ENCODE measurements at places on chromosomes 5 and 9.

DNA sequence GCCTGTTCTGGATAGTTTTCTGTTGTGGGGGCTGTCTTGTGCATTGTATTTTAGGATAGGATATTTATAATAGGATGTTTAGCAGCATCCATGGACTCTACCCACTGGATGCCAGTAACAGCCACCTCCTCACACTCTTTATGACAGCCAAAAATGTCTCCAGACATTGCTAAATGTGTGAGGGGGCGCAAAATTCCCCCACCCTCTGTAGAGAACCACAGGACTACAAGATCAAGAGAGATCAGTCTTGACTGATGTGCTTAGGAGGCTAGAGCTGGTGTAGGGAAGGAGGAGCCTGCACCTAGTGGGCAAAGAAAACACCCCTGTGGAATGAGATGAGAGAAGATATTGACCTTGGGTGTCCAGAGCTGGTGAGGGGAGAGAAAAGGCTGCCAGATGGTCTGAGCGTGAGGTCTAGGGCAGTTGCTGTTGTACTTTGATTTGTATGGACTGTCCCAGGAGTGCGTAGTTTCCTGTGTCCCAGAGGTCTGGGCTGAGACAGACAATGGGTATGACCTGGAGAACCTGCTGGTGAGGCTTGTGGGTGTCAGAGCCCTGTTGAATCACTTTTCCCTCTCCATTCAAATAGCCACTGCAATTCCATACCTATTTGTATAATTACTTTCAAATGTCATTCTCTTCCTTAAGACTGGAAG lies 16.3 kb downstream of the DAPK1 start:
- no peak for DNase-seq

GRCh38 chr5:124790895-124791732 lies 44.7 kb upstream of the ZNF608 start:
- DNase-seq = no peak

DNA sequence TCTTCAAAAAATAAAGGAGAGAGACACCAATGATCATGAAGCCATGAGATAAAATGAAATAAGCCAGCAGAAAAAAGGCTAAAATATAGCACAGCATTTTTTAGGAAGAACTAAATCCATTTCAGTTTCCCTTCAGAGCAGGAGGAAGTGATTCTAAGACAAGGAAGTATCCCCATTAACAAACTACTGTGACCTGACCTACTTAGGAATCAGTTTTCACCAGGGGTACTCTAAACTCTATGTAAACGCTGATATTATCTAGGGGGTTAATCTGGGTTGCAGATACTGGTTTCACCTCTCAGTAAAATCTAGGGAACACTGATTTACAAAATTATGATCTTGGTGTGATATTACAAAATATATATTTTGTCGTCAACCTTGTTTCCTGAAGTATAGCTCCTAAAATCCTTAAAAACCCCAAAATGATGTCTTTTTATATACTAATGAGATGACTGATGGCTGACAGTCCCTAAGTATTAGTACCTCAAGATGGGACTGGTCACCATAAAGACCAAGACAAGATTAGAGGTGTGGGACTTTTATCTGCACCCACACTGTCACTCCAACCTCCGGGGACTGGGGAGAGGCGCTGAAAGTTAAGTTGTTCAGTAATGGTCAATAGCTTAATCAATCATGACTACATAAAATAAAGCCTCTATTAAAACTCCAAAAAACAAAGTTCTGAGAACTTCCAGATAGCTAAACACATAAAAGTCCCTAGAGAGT lies 2.9 kb upstream of the FNBP1 start:
- DNase-seq = no peak

DNA sequence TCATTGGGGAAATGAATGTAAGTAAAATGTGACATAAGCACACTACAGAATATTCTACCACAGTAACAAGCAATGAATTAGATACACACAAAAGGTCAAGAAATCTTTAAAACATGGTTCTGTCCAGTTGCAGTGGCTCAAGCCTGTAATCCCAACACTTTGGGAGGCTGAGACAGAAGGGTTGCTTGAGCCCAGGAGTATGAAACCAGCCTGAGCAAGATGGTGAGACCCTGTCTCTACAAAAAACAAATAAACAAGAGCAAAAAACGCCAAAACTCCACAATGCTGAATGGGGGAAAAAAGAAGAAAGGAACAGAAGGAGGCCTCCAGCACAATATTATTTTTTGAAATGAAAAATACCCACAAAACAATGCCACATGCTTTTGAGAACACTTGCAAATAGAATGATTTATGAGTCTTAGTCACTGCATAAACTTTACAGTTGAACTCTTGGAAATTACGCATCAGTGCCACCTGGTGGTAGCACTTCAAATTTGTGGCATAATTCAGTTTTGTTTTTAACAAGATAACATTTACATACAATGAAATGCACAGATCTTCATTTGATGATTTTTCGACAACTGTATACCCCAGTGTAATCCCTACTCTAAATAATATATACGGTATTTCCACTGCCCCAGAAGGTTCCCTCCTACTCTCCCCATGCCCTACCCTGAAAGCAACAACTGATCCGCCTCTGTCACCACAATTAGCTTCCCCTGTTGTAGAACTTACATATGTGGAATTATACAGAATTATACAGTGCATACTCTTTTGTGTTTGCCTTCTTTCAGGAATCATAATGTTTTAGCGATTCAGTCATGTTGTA lies 14.4 kb upstream of the SPINK4 start:
- DNase-seq = peak; percentile 70

- no peak for DNase-seq
These were observed 57.9 kb downstream of the GCNT1 start for GRCh38 chr9:76516871-76517270.

- DNase-seq = no peak
These were observed 13.1 kb upstream of the NCS1 start for GRCh38 chr9:130159057-130159456.

DNA sequence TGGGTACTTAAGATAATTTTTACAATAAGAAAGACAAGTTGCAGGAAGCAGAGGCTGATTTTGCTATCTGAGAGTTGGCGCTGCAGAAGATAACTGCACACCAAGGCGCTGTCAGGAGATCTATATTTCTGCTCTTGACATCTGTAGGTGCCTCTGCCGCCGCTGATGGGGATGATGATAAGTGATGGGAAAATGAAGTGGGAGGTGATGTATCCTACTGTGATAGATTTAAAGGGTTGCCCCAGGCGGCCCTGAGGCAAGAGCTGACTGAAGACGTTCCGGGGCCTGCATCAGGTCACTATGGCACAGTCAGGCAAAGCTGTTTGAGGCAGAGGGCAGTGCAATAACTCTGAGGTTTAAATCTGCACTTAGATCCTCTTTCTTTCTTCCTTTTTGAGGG lies 78.1 kb downstream of the SNCAIP start:
- no peak for DNase-seq

DNA sequence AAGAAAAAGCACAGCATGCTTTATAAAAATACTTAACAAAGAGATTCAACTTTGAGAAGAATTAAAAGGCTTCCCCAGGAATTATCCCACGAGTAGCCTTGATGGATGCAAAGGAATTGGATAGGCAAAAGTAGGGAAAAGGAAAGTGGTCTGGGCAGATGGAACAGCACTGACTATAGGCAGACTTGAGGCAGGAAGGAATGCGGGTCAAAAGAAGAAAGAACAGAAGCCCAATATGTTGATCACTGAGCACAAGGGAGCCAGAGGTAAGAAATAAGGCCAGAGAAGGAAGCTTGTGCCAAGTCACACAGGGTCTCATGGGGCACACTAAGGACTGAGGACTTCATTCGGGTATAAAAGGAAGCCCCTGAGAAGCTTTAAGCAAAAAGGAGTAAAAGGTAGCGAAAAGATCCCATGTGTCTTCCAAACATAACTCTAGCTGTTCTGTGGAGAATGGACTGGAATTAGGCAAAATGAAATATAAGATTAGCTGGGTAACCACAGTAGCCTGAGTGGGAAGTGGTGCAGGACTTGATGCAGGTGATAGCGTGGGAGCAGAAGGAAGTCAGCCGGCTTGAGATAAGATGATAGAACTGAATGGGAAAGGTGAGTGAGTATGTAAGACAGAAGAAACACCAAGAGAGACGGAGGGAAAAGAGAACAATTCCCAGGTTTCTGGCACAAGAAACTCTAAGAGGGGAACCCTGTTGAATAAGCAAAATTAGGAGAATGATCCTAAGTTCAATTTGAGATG lies 106.6 kb downstream of the DENND1A start:
- no peak for DNase-seq

GRCh38 chr5:87185838-87186237 lies 81.8 kb upstream of the RASA1 start:
- DNase-seq = no peak

DNA sequence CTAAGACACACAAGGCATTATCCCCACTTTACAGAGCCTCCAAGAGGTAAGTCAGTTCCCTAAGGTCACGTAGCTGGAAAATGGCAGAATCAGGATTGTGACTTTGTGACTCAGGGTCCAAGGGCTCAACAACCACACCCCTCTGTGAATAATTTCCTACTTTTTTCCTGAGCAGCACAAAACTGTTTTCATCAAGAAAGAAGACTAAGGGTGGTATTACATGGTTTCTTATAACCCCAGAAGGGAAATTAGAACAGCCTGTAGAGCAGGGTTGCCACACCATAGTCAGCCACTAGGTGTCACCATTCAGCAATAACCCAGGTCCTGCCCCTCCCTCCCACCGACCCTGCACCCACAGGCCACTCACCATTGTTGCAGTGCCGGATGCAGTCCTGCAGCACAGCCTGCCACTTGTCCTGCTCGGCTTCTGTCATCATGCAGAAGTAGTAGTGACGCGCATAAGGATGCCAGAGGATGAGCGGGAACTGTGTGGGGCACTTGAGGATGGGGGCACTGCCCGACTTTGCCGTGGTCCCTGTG lies 72.1 kb downstream of the LRSAM1 start:
- DNase-seq = no peak
